ENCODE measurements at places on chromosomes 1 and 21. TPM values are rescaled to one million over a fixed set of nuclear protein-coding genes. Genes with fewer than 3 reads are reported as not detected.

The KIF21B gene
- total RNA-seq: 0.13 TPM

DNA sequence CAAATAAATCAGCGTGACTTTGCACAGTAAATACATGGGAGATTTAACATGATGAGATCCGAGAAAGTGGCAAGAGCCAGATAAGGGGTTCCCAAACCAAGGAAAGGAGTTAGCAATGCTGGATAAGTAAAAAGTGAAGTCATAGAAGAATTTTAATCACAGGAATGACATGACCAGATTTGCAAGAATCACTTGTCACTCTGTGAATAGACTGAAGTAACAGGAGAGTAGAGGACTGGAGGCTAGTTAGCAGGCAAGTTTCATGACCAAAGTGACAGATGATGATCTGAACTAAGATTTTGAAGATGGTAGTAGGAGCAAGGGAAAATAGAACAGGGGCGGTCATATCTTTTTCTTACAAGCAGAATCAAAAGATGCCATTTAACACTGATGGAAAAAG lies 8.4 kb downstream of the CFH start:
- no peak overlapping the region for H3K4me3 ChIP-seq
- H3K27ac ChIP-seq: no peak overlapping the region

DNA sequence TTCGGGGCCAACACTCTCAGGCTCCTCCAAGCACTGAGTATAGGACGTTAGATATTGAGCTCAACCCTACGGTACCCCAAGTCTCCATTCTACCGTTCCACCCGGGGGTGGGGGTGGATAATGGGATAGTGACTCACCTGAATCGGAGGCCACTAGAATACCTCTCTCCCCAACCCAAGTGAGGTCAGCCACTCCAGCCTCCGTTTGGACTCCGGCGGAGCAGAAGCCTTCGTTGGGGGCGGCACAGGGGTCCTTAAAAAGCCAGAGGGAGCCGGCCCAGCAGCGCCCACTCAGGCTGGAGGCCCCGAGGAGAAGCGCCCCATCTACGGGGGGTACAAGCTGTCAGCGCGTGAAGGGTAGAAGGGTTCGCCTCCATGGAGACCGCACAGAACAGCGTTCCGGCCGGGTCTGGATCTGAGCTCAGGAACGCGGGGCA lies 556 bp downstream of the WDR77 start:
- H3K27ac ChIP-seq: peak overlapping the region; percentile 86
- peaks cover 54% of the 10 kb centered on the region for H3K4me1 ChIP-seq
- H3K4me3 ChIP-seq: peak overlapping the region; percentile 77
- H3K27me3 ChIP-seq: no peaks in the 10 kb centered on the region
- DNase-seq: no peak

DNA sequence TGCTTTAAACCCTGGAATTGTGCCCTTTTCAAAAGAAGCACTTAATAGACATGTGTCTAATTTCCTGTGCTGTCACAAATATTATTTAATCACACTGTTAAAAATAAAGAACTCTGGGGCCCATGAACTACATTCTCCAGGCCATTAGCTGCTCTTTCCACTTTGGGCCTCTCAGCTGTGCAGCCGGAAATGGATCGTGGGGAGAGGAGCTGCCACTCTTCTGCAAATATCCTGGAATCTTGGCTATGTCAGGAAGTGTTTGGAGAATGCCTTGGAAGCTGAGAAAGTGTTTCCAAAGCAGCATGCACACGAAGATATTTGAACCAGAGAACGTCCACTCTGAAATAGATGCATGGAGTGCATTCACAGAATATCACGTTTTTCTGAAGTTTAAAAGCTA lies 27.5 kb upstream of the VPS26C start:
- no peak overlapping the region for H3K4me3 ChIP-seq
- H3K27ac ChIP-seq: no peak overlapping the region
- no peak for DNase-seq
- H3K36me3 ChIP-seq: no peaks in the 10 kb centered on the region
- H3K27me3 ChIP-seq: peaks cover 15% of the 10 kb centered on the region

DNA sequence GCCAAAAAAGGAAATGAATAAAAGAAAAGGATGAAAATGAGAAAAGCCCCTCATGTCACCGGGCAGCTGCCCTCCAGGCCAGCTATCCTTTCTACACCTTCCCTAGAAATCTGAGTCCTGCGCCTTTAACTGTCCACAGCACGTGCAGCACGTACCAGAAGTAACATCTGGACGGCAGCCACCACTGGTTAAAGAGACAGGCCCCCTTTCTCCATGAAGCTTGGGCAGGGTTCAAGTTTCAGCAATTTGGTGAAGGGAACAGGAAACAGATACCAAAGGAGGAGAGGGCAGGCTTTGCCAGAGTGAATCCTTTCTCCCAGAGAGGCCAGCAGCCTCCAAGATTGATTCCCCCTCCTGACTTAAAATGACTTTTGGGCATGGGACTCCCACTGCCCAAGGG lies 3.6 kb upstream of the KIAA2013 start:
- peak; percentile 62 for DNase-seq
- H3K27ac ChIP-seq: peak overlapping the region; percentile 55
- H3K4me3 ChIP-seq: no peak overlapping the region
- H3K36me3 ChIP-seq: no peaks in the 10 kb centered on the region
- peaks cover 61% of the 10 kb centered on the region for H3K4me1 ChIP-seq
- no peaks in the 10 kb centered on the region for H3K27me3 ChIP-seq

DNA sequence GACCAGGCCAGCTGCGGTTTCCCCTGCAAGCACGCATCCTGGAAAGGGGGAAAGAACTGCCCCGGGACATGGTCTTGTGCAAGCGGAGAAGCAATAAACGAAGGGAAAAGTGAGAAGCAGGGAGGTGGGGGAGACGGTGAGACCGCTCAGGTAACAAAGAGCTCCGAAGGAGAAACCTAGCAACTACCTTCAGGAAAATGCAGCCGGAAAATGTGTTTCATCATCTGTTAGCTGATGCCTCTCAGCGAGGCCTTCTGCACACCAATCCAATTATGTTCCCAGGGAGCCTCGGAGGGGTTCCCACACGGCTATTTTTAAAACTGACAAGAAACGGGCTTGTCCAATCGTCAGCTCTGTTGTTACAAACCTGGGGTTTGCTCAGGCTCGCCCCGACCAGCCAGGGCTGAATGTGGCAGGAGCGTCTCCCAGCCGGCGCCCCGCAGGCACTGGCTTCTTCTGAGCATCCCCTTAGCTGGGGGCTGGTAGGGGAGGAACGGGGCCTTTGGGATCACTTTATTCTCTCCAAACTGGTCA lies 3.4 kb downstream of the RIPK4 start:
- DNase-seq: no peak
- no peak overlapping the region for H3K4me3 ChIP-seq
- no peaks in the 10 kb centered on the region for H3K27me3 ChIP-seq
- no peaks in the 10 kb centered on the region for H3K36me3 ChIP-seq

GRCh38 chr1:168504064-168504837 lies 39.5 kb downstream of the XCL2 start:
- H3K36me3 ChIP-seq: peaks cover 2% of the 10 kb centered on the region
- no peak for DNase-seq
- H3K27ac ChIP-seq: no peak overlapping the region
- H3K4me3 ChIP-seq: no peak overlapping the region
- peaks cover 24% of the 10 kb centered on the region for H3K4me1 ChIP-seq

The MIXL1 gene
- 8.6 TPM for total RNA-seq

The FTCD gene
- total RNA-seq: 105 TPM

The ADAMTSL4 gene
- 3.9 TPM for total RNA-seq

DNA sequence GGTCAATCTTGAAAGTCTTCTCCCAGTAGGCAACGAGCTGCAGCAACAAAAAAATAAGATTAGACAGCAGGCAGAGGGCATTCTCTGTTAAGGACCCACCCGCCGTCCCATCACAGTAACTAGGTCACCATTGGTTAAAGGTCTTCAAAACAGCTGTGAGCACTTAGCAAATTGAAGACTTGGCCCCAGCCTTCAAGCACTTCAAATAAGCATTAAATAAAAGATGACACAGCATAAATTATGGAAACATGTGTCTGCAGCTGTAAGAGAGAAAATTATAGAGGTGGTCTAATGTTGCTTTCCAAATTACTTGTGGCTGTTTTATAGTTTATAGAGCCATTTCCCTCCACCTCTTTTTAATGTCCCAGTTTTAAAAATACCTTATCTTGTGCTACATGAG lies 61.2 kb downstream of the VANGL1 start:
- H3K4me3 ChIP-seq: no peak overlapping the region
- no peak for DNase-seq
- H3K27ac ChIP-seq: no peak overlapping the region
- H3K4me1 ChIP-seq: peaks cover 9% of the 10 kb centered on the region
- H3K27me3 ChIP-seq: 0 out of 3 replicates have a peak, but pooled peaks cover 2% of the 10 kb centered on the region

DNA sequence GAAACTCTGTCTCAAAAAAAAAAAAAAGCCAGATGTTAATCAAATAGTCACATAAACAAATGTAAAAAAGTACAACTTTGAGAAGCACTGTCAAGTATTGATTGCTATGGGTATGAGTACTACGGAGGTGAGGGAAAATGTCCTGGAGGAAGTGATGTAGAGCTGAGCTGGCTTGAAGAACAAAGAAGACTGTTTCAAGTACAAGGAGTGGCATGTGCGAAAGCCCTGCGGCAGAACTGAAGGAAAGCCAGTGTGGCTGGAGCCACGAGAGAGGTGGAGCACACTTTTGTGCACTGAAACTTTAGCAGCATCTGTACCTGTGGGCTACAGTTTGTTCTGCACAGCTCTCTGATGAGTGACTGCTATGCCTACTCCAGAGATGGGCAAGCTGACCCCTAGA lies 5.4 kb upstream of the RPS6KA1 start:
- H3K4me3 ChIP-seq: no peak overlapping the region
- peaks cover 26% of the 10 kb centered on the region for H3K4me1 ChIP-seq
- H3K36me3 ChIP-seq: no peaks in the 10 kb centered on the region
- no peak for DNase-seq

- no peaks in the 10 kb centered on the region for H3K36me3 ChIP-seq
- no peak for DNase-seq
- no peak overlapping the region for H3K27ac ChIP-seq
- no peak overlapping the region for H3K4me3 ChIP-seq
- H3K27me3 ChIP-seq: peaks cover 8% of the 10 kb centered on the region
- H3K4me1 ChIP-seq: peaks cover 32% of the 10 kb centered on the region
Observed at GRCh38 chr1:156709031-156709430, 3.6 kb upstream of the CRABP2 start.

- H3K36me3 ChIP-seq: no peaks in the 10 kb centered on the region
- H3K27me3 ChIP-seq: peaks cover 2% of the 10 kb centered on the region
- H3K27ac ChIP-seq: no peak overlapping the region
- no peak for DNase-seq
- peaks cover 28% of the 10 kb centered on the region for H3K4me1 ChIP-seq
Observed at GRCh38 chr1:178933105-178933561, 62.3 kb upstream of the ANGPTL1 start.

GRCh38 chr1:36390411-36390810 lies 4.7 kb upstream of the STK40 start:
- H3K36me3 ChIP-seq: peaks cover 6% of the 10 kb centered on the region
- H3K4me3 ChIP-seq: no peak overlapping the region
- no peak for DNase-seq
- H3K27me3 ChIP-seq: no peaks in the 10 kb centered on the region

DNA sequence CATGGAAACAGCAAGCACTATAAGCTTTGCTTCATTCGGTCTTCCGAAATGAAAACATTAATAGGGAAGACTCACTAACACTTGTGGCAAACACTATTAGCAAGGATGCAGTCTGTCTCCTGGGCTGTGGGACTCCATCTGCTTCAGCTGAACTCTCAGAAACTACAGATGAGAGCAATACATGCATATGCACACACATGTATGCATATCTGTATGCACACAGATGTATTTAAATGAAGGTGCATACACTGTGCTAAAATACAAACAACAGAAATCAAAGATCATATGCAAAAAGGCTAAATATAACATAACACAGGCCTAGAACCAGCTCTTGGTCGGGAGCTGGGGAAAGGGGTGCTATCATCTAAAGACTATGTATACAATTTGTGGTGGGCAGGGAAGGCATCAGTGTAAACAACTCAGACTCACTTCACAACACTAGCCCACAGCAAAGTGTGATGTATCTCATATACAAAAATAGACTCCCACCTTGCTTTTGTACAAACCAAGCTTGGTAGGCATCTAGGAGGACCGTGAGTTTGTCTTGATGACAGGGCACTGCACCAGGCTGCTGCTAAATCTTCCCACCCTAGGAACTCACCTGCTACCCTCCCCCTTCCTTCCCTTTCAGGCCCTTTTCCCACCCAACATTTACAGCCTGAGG lies 32.8 kb downstream of the CDC7 start:
- no peaks in the 10 kb centered on the region for H3K4me1 ChIP-seq
- H3K4me3 ChIP-seq: no peak overlapping the region
- H3K27ac ChIP-seq: no peak overlapping the region

The CYP4Z1 gene
- not detected for total RNA-seq

DNA sequence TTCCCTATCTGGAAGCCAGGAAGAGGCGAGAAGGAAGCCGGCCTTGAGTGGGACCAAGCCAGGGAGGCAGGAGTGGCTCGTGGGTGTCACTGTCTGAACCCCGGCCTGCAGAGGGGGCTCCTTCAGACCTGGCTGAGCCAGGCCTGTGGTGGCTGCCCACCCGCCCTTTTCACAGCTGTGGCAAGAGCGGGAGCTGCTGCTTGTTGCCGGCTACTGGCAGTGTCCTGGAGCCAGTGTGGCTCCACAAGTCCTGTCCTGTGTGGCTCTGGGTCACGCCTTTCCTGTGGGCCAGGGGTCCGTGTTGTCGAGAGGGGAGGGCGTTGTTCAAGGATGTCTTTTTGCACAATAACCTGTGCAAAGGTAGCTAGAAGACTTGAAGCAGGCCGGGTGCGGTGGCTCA lies 1.3 kb downstream of the PFKL start:
- peaks cover 12% of the 10 kb centered on the region for H3K27me3 ChIP-seq
- H3K4me1 ChIP-seq: peaks cover 71% of the 10 kb centered on the region
- no peak for DNase-seq
- peak overlapping the region; percentile 75 for H3K4me3 ChIP-seq
- no peaks in the 10 kb centered on the region for H3K36me3 ChIP-seq

The RGL1 gene
- 5.7 TPM for total RNA-seq

The WDR64 gene
- not detected for total RNA-seq

- H3K4me3 ChIP-seq: peak overlapping the region; percentile 38
- H3K27ac ChIP-seq: no peak overlapping the region
- H3K27me3 ChIP-seq: peaks cover 2% of the 10 kb centered on the region
Observed at GRCh38 chr21:45383615-45384201, 21.3 kb upstream of the COL18A1 start.

DNA sequence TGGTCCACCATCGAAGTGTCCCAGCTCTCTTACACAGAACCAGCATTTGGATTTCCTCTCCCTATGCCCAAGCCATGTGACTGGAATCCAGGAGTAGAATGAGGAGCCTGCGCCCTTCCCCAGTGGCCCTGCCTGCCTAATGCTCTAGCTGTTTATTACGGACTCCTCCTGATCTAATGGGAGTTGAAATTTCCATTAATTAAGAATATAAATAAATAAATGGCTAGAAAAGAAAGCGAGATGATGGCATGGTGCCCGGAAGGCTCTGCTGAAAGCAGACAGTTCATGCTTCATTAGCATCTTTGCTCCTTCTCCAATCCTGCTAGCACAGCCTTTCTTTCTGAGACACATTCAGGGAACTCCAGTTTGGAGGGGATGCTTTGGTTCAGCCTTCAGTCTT lies 216.2 kb downstream of the SEC16B start:
- no peaks in the 10 kb centered on the region for H3K27me3 ChIP-seq
- H3K36me3 ChIP-seq: no peaks in the 10 kb centered on the region
- H3K4me3 ChIP-seq: no peak overlapping the region
- no peaks in the 10 kb centered on the region for H3K4me1 ChIP-seq
- DNase-seq: no peak
- no peak overlapping the region for H3K27ac ChIP-seq
